A673 (cell line): ENCODE measurements at places on chromosomes 16 and 17.

- no peak overlapping the region for H3K4me3 ChIP-seq
- no peaks in the 10 kb centered on the region for H3K36me3 ChIP-seq
- no peak for DNase-seq
- no peak overlapping the region for H3K27ac ChIP-seq
- no peaks in the 10 kb centered on the region for H3K27me3 ChIP-seq
Observed at GRCh38 chr17:40518401-40519088, 17.1 kb upstream of the TNS4 start.

DNA sequence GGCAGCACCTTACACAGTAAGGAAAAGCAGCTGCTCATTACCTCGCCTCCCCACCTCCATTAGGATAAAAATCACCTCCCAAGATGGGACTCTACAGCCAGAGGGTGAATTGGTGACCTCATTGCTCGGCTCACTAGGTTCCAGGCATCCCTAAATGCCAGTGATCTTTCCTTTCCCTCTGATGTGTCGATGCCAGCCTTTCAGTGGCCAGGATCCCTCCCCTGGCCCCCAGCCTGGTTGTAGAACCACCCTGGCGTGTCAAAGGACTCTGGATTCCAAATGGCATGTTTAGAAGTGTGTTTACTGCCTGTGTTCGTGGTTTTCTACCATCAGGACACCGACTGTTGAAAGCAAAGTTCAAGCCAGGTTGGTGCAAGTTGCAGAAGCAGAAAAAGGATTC is 72.1 kb upstream of the LYRM9 start:
- no peaks in the 10 kb centered on the region for H3K27me3 ChIP-seq
- no peaks in the 10 kb centered on the region for H3K4me1 ChIP-seq
- no peak for DNase-seq
- H3K4me3 ChIP-seq, result no peak overlapping the region
- H3K27ac ChIP-seq, result no peak overlapping the region
- no peaks in the 10 kb centered on the region for H3K36me3 ChIP-seq

DNA sequence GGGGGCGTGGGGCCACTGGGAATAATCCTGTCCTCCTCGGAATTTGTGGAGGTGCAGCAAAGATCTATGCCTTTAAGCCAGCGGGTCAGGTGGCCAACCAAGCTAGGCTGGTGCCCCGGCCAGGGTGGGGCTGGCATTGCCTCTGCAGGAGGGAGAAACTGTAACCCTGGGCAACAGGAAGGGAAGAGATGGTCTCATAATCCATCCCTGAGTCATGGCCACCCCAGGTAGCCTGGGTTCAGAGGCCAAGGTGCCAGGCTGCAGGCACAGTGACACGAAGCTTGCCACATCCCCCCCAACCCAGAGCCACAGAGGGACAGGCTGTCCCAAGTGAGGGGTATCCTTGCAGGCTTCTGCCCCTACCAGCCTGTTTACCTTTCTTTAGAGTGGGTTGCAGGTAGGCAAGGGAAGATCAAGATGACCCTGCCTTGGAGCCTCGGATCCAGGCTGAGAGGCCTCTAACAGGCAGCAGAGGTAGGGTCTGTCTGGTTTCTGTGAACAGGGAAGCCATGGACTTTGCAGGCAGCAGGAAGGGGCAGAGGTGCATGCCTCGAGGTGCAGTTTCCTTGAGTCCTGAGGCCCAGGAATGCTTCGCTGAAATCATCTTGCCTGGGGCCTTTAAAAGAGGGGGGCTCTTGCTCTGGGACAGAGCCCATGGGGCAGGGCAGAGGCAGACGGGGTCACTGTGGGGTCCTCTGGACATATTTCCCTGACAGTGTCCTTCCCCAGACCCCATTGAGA is 4.0 kb downstream of the LASP1 start:
- peaks cover 46% of the 10 kb centered on the region for H3K4me1 ChIP-seq
- H3K27ac ChIP-seq, result peak overlapping the region; percentile 47
- DNase-seq, result no peak
- no peaks in the 10 kb centered on the region for H3K27me3 ChIP-seq
- H3K36me3 ChIP-seq, result no peaks in the 10 kb centered on the region
- H3K4me3 ChIP-seq, result no peak overlapping the region

- H3K27ac ChIP-seq, result no peak overlapping the region
- peaks cover 10% of the 10 kb centered on the region for H3K27me3 ChIP-seq
- DNase-seq, result no peak
- H3K4me1 ChIP-seq, result no peaks in the 10 kb centered on the region
Observed at GRCh38 chr17:58302919-58303585, 22.3 kb upstream of the MPO start.

DNA sequence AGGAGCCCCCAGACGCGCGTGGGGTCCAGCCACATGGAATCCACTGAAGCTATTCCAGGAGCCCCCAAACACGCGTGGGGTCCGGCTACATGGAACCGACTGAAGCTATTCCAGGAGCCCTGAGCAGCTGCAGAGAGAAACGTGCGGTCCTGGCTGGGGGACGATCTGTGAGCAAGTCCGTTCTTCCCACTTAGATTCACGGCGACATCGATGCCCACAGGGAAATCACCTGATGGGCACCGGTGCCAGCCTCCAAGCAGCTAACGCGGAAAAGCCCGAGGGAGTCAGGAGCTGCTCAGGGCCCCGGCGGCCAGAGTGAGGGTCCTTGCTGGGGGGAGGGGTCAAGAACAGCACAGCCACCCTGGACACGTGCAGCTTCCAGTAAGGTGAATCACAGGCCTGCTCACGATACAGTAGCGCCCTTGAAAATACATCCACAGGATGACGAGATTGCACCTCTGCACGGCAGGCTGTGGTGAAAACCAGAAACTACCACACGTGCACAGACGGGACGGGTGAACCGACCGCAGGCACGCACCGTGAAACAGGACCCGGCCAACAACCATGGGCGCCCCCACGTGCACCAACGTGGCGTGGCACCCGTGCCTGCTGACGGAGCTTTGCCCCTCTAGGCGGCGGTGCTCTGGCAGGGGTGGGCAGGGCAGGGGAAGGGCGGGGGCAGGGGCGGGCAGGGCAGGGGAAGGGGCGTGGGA is 77.7 kb upstream of the GNG13 start:
- no peak overlapping the region for H3K4me3 ChIP-seq
- H3K36me3 ChIP-seq, result no peaks in the 10 kb centered on the region
- no peaks in the 10 kb centered on the region for H3K27me3 ChIP-seq
- H3K27ac ChIP-seq, result no peak overlapping the region

- DNase-seq, result no peak
- H3K4me1 ChIP-seq, result peaks cover 8% of the 10 kb centered on the region
- H3K4me3 ChIP-seq, result peak overlapping the region; percentile 92
- peaks cover 4% of the 10 kb centered on the region for H3K36me3 ChIP-seq
- no peaks in the 10 kb centered on the region for H3K27me3 ChIP-seq
Observed at GRCh38 chr16:3610698-3611145, 684 bp downstream of the SLX4 start.

GRCh38 chr17:64009571-64010402 is 10.6 kb downstream of the ICAM2 start:
- peaks cover 3% of the 10 kb centered on the region for H3K27me3 ChIP-seq
- H3K36me3 ChIP-seq, result no peaks in the 10 kb centered on the region
- no peak for DNase-seq
- no peaks in the 10 kb centered on the region for H3K4me1 ChIP-seq
- H3K4me3 ChIP-seq, result no peak overlapping the region

- no peak overlapping the region for H3K27ac ChIP-seq
- H3K27me3 ChIP-seq, result no peaks in the 10 kb centered on the region
- H3K36me3 ChIP-seq, result no peaks in the 10 kb centered on the region
- peaks cover 8% of the 10 kb centered on the region for H3K4me1 ChIP-seq
Observed at GRCh38 chr16:88912556-88912955, 46.1 kb upstream of the PABPN1L start.

DNA sequence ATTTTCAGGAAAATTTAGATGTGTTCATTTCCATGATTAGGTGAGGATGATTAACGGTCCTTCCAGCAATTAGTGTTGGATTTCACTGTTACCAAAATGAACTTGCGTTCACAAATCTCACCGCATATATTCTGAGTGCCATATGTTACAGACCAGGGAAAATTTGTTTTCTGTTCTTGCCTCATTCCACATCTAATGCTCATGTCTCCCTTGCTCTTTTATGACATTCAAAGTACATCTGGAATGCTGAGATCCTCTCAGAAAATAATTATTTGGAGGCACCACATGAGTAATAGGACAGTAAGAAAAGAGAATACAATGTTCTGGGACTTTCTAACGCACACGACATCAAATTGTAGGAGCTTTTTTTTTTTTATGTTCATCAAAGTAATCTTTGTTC is 406.5 kb downstream of the SHISA9 start:
- H3K36me3 ChIP-seq, result no peaks in the 10 kb centered on the region

- peaks cover 66% of the 10 kb centered on the region for H3K36me3 ChIP-seq
- H3K27ac ChIP-seq, result no peak overlapping the region
- DNase-seq, result no peak
- H3K4me3 ChIP-seq, result no peak overlapping the region
Observed at GRCh38 chr17:47652570-47652969, 2.9 kb downstream of the KPNB1 start.

DNA sequence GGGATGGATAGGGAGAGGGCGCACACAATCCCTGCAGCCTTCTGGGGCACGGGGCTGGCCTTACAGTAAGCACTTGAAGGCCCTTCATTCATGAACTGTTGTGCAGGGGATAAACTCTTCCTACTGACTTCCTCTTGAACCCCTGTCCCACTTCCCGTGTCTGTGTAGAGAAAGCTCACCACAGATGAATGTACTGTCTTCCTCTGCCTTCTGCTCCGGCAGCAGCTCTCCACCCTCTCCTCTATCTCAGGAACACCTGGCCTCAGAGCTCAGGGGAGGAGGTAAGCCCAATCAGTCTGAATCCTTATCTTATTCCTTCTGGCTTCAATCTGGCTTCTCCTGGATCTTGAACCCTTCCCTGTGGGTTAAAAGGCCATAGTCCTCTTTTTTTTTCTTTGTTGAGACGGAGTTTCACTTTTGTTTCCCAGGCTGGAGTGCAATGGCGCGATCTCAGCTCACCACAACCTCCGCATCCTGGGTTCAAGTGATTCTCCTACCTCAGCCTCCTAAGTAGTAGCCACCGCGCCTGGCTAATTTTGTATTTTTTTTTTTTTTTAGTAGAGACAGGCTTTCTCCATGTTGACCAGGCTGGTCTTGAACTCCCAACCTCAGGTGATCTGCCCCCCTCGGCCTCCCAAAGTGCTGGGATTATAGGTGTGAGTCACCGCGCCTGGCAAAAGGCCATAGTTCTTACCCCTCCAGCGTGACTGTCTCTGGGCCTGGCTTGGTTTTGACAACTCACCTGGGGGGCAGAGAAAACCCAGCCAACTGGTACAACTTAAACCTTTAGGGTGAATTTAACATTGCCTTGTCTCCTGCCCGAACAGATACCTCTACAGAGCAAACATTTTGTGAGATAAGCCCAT is 7.2 kb upstream of the SLC52A1 start:
- no peaks in the 10 kb centered on the region for H3K27me3 ChIP-seq
- no peak overlapping the region for H3K27ac ChIP-seq
- no peaks in the 10 kb centered on the region for H3K4me1 ChIP-seq
- no peaks in the 10 kb centered on the region for H3K36me3 ChIP-seq
- H3K4me3 ChIP-seq, result no peak overlapping the region
